ENCODE measurements at places on chromosomes 7 and 10.

DNA sequence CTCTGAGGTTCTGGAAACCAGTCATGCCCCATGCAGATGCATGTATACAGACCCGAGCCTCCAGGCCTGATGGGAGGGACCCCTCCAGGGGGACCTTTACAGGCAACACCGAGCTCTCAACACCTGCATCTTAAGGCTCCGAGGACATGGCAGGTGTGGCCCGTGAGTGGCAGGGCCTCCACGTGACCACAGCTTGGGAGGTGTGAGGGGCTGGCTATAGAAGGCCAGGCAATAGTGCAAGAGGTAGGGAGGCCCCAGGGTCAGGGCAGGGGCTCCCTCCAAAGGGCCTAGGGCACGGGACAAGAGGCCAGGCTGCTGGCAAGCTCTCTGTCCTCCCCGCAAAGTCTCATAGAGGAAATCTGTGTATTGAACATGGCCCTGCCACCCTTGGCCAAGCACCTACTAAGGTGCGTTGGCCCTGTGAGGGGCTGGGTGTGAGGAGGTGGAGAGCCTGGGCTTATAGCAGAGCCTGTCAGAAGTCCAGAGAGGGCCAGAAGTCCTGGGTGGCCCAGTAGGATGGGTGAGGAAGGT lies 134.2 kb downstream of the PTPN20 start:
- DNase-seq: no peak

- no peak for DNase-seq
Observed at GRCh38 chr7:137923380-137923779, 76.6 kb upstream of the DGKI start.

DNA sequence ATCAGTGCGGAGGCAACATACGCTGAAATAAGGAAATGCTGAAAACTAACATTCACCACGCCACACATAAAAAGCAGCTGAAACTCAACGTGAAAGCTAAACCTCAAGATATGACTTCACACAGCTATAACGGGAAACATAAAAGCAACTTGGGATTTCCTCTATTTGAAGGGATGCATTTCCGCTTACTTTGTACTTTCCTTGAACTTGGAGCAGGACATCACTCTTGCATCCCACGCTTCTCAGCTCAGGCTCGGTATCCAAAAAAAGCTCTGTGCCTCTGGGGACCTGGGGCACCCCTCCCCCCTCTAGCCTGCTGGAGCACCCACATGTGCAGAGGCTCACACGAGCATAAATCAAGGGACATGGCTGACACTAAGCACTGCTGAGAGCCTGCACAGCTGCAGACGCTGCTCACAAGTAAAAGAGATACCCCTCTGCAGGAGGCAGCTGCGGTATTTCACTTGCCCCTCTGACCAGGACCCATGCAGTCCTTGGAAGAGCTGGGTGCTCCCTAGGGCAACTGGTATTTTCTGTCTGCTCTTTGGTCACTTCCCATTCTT lies 34.2 kb downstream of the PARD3 start:
- DNase-seq: no peak

- DNase-seq: no peak
Observed at GRCh38 chr7:121228779-121229178, 100.0 kb upstream of the WNT16 start.

DNA sequence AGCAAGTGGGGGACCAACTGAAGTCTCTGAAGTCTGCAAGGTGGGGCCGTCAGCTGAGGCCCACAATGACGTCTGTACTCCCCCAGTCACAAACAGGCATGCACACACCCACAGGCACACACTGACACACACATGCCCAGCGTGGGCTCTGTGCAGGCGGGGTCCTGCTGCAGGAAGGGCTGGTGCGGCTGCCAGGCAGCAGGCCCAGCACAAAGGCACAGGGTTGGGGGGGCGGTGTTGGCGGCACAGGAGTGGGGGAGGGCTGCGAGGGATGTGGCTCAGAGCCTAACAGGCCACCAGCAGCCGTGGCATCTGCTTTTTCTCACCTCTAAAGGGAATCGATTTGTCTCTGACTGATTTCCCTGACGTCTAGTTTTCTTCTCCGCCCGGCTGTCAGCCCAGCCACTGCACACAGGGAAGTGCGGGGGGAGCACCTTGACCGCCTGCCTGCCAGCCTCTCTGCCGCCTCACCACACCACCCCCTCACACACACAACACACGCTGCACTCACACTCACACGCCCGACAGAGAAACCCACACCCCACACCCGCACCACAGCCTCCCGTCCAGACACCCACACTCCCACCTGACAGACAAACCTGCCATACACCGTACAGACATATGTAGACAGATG lies 43.5 kb upstream of the ZMIZ1 start:
- DNase-seq: no peak

GRCh38 chr10:129417870-129418269 lies 49.2 kb upstream of the MGMT start:
- DNase-seq: no peak

DNA sequence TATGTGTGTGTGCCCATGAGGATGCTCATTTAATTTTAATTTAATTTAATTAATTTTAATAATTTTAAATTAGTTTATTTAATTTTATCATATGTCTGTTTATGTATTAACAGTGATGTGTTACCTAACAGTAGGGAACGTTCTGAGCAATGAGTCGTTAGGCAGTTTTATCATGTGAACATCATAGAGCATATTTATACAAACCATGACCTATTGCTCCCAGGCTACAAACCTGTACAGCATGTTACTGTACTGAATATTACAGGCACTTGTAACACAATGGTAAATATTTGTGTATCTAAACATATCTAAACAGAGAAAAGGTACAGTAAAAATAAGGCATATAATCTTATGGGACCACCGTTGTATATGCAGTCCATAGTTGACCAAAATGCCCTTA lies 13.7 kb upstream of the CFAP69 start:
- no peak for DNase-seq

GRCh38 chr10:26543567-26544306 lies 105.6 kb downstream of the APBB1IP start:
- DNase-seq: no peak

- no peak for DNase-seq
Observed at GRCh38 chr10:113005380-113005779, 55.3 kb downstream of the TCF7L2 start.

DNA sequence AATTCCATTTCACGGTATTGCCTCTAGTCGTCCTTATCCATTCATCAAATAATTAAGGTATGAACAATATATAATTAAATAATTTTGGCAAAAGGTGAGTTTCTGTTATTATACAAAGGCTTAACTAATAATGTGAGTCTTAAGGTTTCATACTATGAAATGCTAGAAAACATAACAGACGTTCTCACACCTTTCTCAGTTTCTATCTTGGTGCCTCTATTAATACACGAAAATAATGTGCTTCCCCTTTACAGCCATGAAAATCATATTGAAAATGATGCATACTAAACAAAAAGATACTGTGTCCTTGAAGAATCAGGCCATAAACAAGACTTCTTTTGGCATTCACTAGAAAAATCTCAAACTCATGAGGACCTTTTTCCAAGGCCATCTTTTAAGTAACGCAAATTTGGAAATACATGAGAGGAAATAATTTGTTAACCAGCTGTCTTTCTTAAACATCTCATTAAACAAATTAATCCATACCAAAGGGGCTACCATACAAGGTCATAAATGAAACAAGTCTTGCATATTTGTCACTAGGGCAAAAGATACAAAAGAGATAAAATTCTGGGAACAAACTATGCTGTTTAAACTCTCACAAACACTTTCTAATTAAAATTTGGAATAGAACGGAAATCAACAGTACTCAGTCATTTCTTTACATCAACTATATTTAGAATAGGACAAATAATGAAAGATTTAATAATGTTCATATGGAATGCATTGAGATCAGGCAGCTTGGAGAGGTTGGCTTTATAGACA lies 53.9 kb upstream of the CAV2 start:
- no peak for DNase-seq

GRCh38 chr7:24705461-24705954 lies 51.8 kb downstream of the GSDME start:
- DNase-seq: no peak

GRCh38 chr7:139613971-139614411 lies 90.5 kb downstream of the CLEC2L start:
- no peak for DNase-seq

GRCh38 chr10:76711222-76711997 lies 926.2 kb downstream of the KCNMA1 start:
- DNase-seq: no peak

GRCh38 chr7:42673951-42674350 lies 237.9 kb downstream of the C7orf25 start:
- no peak for DNase-seq

DNA sequence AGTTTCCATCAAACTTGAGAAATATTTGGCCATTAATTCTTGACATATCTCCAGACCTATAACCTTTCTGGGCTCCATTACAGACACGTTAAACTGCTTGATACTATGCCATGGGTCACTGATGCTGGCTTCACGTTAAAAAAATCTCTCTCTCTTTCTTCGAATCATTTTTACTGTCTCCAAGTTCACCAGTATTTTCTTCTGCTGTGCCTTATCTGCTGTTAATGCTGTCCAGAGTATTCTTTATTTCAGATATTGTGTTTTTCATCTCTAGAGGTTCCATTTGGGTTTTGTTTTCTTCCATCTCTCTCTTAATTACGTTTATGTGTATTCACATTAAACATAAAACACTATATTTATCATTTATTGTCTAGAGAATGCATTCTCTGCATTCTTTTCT lies 12.8 kb upstream of the PRPF18 start:
- no peak for DNase-seq

DNA sequence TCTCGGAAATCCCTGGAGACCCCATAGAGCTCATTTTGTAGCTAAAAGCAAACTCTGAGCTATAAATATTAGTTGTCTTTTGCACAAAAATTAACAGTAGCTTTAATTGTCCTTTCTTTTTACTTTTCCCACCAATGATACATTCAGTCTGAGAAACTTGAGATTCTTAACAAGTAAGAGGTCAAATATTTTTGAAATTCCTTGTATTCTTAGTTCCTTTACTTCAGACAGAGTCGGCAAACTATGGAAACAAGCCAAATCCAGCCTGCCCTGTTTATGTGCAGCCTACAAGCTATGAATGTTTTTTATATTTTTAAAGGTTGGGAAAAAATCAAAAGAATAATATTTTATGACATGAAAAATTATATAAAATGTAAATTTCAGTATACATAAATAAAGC lies 146.6 kb downstream of the CTNNA3 start:
- DNase-seq: no peak

GRCh38 chr10:129972966-129973673 lies 9.0 kb upstream of the EBF3 start:
- DNase-seq: no peak

- no peak for DNase-seq
Observed at GRCh38 chr10:58641708-58642107, 129.0 kb downstream of the BICC1 start.

DNA sequence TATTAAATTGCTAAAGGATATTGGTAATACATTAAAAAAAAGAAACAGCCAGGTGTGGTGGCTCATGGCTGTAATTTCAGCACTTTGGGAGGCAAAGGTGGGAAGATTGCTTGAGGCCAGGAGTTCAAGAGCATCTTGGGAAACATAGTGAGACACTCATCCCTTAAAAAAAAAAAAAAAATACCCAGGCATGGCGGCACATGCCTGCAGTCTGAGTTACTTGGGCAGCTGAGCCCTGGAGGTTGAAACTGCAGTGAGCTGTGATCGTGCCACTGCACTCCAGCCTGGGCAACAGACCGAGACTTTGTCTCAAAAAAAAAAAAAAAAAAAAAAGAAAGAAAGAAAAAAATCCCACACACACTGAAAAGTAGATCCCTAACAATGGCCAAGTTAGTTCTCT lies 59.7 kb downstream of the MACC1 start:
- no peak for DNase-seq

- DNase-seq: no peak
Observed at GRCh38 chr10:72812415-72812752, 81.2 kb upstream of the OIT3 start.

DNA sequence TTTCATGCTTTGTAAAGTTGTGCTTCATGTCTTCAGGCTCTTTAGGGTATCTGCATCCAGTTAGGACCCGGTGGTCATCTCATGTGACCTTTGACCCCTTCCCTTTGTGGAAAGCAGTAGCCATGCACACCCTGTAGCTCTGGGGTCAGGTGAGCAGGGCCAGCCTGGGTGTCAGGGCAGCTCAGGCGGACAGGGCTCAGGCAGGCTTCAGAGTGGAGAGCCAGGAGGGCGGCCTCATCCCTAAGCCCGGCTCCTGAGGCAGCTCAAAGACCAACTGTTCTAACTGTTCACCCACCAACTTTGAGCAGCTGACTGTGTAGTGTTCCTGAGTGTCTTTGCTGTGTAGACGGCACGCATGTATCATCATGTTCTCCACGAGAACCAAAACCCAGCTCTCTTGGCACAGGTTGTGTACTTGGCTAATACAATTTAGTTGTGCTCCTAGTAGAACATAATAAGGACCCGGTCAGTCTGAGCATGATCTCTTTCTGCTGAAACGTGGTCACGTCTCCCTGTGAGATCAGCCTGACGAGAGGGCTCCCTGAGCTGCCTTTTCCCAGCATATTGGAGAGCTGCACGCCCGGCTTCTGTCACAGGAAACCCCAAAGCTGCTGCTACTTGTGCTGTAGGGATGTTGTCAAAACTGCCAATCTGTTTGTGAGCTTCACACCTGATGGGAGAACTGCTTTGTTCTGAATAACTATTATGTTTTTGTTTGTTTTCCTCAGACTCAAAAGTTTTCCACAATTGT lies 30.0 kb downstream of the EEPD1 start:
- DNase-seq: no peak

DNA sequence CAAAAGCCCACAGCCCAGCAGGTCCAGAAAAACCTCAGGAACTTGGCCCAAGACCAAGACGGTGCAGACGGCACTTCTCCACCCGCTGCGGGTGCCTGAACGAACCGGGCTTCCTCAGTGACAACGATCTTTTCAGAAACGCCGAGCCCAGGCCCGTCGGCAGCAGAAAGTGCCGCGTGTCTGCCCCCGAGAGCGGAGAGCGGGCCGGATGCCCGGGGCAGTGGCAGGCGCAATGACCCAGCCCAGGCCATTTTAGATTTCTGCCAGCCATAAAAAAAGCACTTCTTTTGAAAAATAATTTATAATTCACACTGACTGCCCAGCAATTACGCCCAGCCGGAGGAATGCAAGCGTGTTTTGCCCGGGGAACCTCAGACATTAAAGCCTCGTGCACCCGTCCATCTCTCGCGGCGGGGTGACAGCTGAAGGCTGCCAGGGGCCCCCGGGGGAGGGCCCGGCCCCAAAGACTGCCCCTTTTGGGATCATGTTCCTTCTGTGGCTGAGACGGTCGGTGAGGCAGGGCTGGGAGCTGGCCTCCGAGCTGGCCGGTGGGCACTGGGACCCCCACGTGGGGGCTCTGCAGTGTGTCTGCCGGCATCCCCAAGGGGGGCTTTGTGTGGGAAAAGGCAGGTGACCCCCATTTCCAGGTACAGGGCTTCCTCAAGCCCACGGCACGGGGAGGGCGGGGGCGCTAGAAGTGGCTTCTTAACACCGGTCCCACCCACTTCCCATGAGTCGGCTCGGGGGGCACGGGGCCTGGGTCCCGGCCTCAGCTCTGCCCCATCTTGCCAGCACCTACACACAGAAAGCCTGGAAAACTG lies 71.3 kb upstream of the PDGFA start:
- no peak for DNase-seq

DNA sequence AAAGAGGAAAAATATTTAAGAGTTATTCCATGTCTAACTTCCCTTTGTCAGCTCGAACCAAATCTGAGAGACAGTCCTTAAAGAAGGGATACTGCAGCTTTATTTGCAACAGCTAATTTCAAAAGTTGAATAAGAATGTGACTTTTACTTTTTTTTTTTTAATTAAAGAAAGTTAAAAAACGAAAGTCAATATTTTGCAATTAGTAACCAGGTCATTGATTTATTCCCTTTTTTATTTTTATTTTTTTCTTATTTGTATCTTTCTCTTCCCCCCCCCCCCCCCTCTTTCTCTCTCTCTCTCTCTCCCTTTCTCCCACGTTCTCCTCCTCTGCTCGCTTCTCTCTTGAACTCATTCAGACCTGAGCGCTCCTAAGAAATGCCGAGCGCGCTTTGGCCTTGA lies 209.5 kb downstream of the TCF7L2 start:
- DNase-seq: no peak
